AML-193 (cell line): ENCODE measurements at places on chromosomes 4 and X.

DNA sequence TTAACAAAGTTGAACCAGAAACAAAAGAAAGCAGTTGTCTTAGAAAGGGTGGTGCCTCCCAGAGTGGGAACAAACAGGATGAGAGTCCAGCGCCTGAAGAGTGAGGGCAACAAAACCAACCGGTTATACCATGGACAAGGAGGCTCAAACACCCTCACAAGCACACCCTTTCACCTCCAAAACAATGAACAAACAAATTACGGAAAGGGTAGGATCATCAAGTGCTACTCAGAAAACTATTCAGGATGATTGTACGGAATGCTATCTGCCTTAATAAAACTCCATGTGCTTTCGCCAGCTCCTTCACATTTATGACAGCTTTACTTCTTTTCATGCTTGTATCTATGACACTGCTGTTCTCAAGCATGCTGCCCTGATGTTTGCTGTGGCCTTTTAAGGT is 26.8 kb downstream of the SLC39A8 start:
- DNase-seq: no peak

- no peak for DNase-seq
These were observed 160.5 kb downstream of the RASL11B start for GRCh38 chr4:53022513-53023100.

DNA sequence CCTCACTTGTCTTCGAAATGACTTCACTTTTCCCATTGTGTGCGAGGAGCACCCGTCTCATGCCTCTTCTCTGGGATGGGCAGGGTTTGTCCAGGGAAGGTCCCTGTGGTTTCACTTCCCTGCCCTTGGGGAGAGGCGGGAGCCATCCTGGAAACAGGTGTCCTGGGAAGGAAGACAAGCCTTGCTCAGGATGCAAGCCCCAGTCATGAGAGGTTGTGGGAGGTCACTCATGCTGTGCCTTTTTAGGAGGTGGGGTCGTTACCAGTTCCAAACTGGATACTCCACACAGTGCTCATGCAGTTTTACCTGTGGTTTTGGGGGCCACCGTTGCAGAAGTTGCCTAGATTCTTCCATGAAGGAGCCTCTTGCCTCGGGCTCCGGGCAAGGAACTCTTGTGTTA is 3.8 kb downstream of the RGS12 start:
- DNase-seq: no peak

- DNase-seq: no peak
These were observed 20.8 kb downstream of the ENPP6 start for GRCh38 chr4:184196730-184197385.

- DNase-seq: peak; percentile 56
These were observed 688 bp downstream of the UFSP2 start for GRCh38 chr4:185424905-185425646.

- DNase-seq: no peak
These were observed 2.4 kb upstream of the TLR10 start for GRCh38 chr4:38785041-38785790.

- no peak for DNase-seq
These were observed 1310.1 kb downstream of the ADGRL3 start for GRCh38 chr4:62510228-62510627.

DNA sequence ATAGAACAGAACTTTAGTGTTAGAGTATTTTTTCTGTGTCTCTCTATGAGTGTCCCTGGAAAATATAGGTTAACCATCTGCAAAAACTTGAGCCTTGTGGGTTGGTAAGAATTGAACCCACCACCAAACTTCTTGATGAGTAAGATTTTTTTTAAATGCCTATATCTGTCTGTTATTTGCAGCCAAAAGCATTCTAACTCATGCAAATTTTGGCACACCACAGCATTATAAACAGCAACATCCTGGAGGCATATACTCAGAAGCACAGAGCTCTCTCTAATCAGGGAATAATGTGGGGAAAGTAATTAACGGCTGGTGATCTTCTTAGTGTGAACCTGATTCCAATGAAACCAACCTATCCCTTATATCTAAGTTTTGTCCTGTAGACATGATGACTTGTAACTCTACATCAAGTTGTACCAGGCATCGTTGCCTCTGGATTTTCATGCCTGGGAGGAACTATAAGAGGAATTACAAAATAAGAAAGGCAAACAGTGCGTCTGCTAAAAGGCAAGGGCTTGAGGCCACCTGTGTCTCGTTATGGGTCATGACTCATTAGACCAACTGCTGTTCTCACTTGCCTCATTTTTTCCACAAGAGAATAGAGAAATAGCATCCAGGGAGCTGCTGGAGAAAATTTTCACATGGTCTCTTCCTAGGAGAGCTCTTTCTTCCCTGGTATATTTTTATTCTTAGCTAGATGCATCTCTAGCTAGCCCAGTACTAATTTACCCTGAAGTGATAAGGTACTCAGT is 202.4 kb downstream of the CHIC2 start:
- no peak for DNase-seq

- no peak for DNase-seq
These were observed at the start of gene EPGN for GRCh38 chr4:74308215-74308614. TSS of gene EPGN (plus strand) at chr4:74308470. CDS start at chr4:74308534, 64 bp downstream.

GRCh38 chrX:149648932-149649331 is 17.3 kb upstream of the TMEM185A start:
- no peak for DNase-seq

GRCh38 chrX:140141444-140142029 is 176.2 kb upstream of the CXorf66 start:
- DNase-seq: no peak

DNA sequence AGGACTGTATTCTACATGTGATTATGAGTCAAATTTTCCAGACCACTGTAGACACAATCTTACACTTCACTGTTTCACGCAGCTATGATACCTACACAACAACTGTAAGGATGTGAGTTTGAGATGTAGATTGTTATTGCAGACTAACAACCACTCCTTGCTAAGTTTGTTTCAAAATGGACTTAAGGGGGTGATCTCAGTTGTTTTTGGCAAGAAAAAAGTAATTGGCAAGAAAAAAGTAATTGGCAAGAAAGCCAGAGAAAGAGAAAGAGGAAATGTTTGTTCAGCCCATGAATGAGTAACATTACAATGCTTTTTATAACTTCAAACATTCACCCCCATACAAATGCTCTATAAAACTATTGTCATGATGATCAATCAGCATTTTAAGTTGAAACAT is 466.4 kb downstream of the DMD start:
- DNase-seq: no peak

- peak; percentile 16 for DNase-seq
These were observed 38.9 kb downstream of the PDHA1 start for GRCh38 chrX:19382555-19383145.

- DNase-seq: no peak
These were observed 9.8 kb upstream of the CCNG2 start for GRCh38 chr4:77147079-77147782.

GRCh38 chr4:244471-244870 is 60.8 kb downstream of the ZNF732 start:
- DNase-seq: peak; percentile 45

- DNase-seq: no peak
These were observed 39.5 kb upstream of the RASL11B start for GRCh38 chr4:52822583-52822971.

GRCh38 chr4:54006755-54007154 is 57.6 kb downstream of the CHIC2 start:
- DNase-seq: no peak

DNA sequence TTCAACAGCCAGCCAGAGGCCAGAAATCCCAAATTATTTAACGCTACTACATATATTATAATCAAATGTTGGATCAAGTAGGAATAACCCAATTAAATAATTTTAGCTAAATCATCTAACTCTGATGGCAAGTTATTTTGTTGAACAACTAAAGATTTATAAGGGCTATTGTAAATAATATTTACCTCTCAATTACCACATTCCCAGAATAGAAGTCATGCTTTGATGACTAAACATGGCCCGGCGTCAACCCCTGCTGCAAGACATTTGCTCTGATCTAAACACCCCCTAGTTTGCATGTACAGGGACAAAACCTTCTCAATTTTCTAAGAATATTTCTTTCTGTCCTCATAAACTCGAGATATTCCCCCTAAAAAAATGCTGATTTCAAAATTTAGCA is 14.2 kb downstream of the VEGFC start:
- DNase-seq: no peak

GRCh38 chrX:116657071-116657470 is 194.3 kb upstream of the CT83 start:
- no peak for DNase-seq

GRCh38 chrX:89034679-89035078 is 287.7 kb downstream of the CPXCR1 start:
- DNase-seq: peak; percentile 2

- no peak for DNase-seq
These were observed 14.4 kb upstream of the ASMTL start for GRCh38 chrX:1466971-1467561.

- no peak for DNase-seq
These were observed 161.1 kb downstream of the RBM46 start for GRCh38 chr4:154942176-154942575.

GRCh38 chr4:113410686-113411085 is 350.9 kb downstream of the CAMK2D start:
- no peak for DNase-seq

- peak; percentile 1 for DNase-seq
These were observed 250.7 kb downstream of the NAP1L3 start for GRCh38 chrX:93422693-93423092.

DNA sequence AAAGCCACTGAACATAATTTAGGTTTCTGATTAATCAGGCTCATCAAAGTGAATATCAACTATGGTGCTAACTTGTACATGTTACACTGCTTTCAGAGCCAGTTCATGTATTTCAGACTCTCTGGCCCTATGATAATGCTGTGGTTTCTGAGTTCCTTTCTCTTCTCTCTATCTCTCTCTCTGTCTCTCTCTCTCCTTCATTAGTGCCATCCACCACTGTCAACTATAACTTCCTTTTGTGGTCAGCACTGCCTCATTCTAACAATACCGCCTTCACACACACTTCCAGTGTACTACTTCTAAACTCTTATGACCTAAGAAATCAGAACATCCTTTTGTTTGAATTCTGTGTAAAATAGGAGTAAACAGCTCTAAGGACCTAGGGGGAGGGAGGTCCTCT is 907.1 kb downstream of the RPA4 start:
- DNase-seq: no peak

- no peak for DNase-seq
These were observed 29.1 kb downstream of the PHOX2B start for GRCh38 chr4:41719417-41719816.

DNA sequence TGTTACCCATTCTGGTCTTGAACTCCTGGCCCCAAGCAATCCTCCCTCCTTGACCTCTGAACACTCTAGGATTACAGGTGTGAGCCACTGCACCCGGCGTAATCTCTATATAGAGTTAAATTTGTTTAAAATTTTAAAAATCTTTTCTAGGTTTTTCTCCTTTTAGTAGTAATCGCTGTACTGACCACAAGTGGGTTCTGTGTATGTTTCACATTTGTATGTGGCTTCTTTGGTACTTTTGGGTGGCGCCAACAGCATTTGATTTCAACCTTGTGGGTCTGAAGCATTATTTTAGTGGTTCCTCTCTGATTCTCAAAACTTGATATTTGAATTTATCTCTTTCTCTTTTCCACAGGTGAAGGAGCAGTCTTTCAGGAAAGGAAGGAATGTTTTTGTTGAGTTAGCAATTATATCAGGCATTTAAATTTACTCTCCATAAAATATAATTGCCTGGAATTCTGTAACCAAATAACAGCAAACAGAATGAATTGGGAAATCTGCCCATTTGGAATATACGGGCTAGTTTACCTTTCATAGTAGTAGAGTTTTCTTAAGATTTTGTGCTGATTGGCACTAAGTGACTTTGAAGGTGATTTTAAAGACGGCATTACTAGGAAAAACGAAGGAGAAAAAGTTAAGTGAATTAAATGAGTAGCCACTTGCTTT is 29.5 kb downstream of the ARHGAP10 start:
- DNase-seq: no peak

DNA sequence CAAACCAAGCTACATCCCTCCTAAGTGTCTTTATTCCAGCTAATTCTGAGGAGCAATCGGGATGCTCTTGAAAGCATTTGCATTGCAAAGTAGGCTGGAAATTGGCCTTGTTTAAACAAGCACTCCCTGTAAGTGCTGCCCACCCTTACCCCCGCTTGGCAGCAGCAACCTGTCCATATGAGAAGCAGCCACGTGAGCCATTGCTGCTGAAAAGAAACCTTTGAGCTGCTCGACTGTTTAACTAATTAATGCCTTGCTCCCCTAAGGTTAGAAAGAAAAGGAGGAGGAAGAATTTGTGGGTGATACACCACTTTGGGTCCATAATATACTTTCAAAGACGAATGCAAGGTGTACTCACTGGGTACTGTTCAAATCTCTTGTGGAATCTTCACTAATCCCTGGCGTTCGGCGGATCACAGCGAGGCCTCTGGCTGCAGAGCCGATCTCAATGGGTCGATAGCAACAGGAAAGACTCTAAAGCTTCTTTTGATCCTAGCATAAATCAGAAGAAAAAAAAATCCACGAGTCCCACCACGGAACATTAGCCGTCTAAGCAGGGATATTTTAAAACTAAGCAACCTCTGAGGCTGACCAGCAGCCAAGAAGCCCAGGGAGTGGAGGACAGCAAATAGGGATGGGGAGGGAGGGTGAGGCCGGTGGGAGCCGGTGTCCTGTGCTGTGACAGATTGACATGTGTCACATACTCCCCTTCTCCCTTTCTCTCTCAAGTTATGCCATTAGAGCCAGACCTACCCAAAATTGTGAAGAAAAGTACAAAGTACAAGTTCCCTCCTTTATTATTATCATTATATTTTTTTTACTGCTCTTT is 37.2 kb upstream of the MGST2 start:
- DNase-seq: no peak

DNA sequence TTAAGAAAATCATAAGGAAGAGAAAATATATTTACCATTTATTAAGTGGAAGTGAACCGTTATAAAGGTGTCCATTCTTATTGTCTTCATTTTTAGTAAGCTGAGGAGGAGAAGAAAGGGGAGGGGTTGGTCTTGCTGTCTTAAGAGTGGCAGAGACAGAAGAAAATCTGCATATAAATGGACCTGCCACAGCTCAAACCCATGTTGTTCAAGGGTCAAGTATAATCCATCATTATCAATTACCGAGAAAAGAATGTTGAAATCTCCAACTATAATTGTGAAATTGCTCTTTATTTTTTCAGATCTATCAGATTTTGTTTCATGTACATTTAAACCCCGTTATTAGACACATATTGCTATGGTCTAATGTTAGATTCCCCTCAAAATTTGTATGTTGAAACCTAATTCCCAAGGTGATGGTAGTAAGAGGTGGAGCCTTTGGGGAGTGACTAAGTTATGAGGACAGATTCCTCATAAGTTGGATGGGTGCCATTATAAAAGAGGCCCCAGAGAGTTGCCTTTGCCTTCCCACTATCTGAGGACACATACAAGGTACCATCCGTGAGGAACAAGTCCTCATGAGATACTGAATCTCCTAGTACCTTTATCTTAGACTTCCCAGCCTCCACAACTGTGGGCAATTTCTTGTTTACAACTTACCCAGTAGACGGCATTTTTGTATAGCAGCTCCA is 58.5 kb upstream of the SMAD1 start:
- no peak for DNase-seq
